Activated CD4-positive, alpha-beta memory T cell treated with anti-CD3 and anti-CD28 coated beads, Interleukin-2, amount 10 ng/mL, durations not matched to agents 7 days and 5 days (primary cell): ENCODE measurements at places on chromosomes 7 and 10.

GRCh38 chr7:131254211-131254610 lies 73.5 kb upstream of the MKLN1 start:
- no peak for DNase-seq

DNA sequence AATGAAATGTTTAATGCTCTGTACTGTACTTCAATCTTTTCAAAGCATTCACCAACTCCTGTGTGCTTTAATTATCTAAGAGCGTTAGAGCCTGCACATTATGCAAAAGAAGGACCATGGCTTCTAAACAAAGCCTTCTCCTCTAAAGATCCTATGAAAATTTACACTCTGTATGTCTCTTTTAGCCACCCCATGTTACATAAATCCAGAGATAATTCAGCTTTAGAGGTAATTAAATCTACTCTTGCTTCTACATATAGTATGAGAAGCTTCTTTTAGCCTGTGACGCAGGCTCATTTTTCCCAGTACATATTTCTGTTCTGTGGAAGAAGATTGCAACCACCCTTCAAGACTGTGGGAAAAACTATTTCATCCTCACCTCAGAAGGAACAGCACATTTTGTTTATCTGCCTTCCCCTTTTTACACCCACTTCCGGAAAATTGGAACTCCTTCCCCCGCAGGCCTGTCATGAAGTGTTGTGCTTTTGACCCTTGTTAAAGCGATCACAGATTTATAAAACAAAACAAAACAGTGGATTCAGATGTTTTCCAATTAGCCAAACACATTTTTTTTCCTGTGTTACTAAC lies 8.1 kb upstream of the TAS2R16 start:
- no peak for DNase-seq

DNA sequence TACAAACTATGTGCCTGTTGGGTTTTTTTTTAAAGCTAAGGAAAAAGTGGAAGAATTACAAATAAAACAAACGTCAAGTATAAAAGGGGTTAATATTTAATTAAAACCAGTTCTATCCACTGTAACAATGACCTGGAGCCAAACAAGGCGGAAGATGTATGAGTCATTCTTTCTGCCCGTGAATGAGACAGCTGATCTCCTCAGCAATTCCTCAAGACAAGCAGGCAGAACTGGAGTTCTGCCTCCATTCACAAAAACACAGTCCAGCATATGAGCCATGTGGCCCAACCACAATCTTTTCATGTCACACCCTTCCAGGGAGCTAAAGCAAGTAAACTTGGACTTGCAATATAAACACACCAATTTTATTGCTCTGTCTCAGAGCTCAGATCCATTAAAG lies 8.4 kb downstream of the ETV1 start:
- DNase-seq, result no peak

DNA sequence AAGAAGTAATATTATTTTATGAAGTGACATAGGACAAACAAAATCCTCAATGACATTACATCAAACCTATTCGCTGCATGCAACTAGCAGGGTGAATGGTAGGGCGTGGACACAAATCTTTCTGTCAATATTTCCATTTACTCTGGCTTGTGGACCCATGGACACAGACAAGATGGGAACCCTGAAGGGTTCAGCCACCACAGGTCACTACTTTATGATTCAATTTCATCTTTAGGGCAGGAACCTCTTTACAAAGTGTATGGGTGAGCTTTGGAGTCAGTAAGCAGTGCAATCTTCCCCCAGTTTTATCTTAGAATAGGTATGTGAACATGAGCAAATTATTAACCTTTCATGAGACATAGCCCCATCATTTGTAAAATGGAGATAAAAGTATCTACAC lies 982.4 kb upstream of the LRRTM3 start:
- no peak for DNase-seq

- DNase-seq, result no peak
Measured at GRCh38 chr7:108321359-108321758, 134.9 kb downstream of the NRCAM start.

DNA sequence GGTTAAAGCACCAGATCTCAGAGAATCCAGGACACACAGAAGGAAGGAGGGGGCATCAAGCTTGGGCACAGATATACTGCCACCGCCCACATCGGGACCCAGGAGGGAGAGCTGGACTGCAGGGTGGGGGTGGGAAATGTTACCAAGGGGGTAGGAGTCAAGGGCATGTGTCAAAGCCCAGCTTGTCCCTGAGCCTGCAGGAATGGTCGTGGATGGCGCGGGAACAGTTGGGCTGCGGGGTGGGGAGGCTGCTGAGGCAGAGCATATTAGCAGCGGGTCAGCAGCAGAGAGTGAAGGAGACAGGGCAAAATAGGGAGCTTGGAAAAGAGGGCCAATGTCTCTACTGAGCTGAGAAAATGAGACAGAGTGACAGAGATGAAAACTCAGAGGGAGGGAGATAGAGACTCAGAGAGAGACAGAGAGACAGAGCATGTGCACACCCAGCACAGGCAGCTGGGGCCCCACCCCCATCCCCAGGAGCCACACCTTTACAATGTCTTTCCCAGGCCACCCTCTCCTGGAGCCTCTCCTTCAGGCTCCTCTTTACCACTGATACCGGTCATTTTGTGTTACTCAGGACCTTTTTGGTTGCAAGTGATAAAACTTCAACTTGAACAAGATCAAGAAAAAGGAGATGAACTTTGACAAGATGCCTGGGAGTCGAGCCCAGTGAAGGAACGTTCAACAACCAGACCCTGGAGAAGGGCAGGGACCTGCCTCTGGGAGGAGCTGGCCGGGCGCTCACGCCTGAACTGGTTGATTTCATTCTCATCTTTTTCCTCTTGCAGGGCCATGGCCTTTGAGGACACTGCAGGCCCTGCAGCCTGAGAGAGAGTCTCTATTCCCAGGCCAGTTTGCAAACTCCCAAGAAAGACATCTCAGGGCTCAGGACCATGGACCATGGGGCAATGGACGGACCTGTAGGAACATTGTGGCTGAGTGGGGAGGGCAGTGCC lies 50.0 kb downstream of the AOC1 start:
- no peak for DNase-seq

DNA sequence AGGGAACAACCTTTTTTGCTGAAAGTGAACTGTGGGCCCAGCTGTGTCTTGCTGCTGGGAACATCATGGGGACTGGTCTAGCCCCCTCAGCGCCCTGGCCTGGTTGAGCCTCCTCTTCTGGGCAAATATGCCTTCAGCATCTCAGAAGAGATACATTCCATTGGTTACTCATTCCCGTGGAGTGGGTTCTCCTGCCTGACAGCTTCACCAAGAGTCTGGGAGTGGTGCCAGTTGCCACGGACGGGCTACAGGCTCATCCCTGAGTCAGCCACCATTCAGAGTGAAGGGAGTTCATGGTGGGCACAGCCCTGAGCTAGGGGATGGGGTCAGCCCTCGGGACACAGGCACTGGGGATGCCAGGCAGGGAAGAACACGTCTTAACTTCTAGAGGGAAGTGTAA lies 81.9 kb downstream of the RAMP3 start:
- DNase-seq, result no peak

DNA sequence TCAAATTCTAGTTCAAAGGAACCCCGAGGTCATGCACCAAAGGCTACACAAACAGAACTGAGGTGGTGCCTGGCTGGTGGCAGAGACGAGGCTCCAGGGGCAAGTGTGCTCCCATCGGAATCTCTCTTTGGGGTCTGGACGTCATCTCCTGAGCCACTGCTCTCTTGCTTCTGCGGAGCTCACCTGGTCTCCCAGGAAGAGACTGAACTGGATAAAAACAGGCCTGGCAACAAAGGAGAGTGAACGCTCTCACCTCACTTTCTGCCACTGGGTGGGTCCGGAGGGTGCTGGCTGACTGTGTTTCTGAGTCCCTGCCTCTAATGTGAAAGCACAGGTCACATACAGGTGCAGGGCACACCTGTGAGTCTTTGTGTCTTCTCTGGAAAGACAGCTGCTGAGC lies 22.4 kb downstream of the VIPR2 start:
- no peak for DNase-seq
